Activated CD4-positive, CD25-positive, alpha-beta regulatory T cell treated with anti-CD3 and anti-CD28 coated beads, Interleukin-2, amount 50 U/mL, for 72 hours (primary cell): ENCODE measurements at places on chromosomes 1 and 21.

DNA sequence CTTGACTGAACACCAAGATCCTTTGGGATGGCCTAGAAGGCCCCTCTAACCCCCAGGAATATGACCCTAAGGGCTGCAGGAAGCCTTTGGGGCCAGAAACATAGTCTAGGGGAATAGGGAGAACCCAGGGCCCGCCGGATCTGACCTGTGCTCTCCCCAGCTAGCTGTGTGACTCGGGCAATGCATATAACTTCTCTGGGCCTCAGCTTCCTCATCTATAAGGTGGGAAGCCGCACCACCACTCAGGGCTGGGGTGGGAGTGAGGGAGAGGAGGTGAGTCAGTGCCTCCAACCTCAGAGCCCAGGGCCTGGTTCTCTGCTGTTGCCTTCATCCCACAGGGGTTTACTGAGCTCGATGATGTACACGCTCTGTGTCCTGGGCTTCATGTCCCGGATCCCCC is 434.4 kb downstream of the PTPRU start:
- no peak for DNase-seq

DNA sequence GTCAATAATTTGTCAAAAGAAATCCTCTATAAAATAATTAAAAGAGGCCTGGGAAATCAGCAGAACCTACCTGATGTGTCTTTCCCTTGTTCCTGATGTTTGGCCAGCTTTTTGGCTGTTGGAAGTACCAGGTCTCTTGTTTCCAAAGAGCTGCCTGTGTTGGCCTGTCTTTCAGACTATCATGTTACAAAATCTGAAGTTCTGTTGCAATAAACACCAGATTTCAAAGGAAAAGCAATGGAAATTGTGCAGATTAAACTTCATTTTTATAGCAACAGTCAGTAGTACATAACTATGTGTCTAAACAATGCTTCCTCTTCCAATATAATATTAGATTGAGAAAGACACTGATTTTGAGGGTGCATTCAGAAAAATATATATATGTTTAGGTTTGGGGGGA is 647.2 kb upstream of the CXADR start:
- DNase-seq = no peak

DNA sequence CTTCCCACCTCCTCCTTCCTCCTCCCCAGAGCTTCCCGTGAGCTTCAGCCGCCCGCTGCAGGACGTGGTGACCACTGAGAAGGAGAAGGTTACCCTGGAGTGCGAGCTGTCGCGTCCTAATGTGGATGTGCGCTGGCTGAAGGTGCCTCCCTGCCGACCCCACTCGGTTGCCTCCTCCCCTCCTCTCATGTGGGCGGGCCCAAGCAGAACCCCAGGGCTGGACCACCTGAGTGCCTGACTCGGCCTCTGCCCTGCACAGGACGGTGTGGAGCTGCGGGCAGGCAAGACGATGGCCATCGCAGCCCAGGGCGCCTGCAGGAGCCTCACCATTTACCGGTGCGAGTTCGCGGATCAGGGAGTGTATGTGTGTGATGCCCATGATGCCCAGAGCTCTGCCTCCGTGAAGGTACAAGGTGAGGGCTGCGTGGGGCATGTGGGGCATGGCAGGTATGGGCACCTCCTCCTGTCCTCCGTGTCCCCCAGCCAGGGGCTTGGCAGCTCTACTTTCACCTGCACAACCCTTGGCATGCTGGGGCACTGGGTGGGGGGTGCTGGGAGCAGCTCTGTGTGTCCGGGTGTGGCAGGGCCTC is 69.2 kb downstream of the OBSCN start:
- DNase-seq = no peak

- peak; percentile 54 for DNase-seq
Measured at GRCh38 chr1:17274186-17275170, 25.6 kb downstream of the PADI3 start.

DNA sequence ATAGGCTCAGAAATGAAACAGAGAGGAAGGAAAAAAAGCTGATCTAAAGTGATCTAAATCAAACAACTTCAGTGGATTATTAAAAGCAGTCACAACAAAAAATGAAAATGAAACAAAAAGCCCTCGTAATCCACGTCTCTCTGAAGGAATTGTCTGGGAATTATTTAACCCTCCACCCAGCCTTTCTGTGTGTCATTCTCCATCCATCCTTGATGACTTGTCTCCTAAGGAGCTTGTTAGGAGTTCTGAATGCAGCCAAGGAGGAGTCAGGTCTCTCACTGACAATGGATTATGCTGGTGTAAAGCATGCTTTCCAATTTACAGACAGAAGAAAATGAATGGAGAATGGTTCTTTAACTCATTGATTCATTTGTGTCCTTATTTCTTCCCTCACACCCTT is 359.3 kb upstream of the RUNX1 start:
- no peak for DNase-seq
